ENCODE measurements at places on chromosomes 5 and 9.

DNA sequence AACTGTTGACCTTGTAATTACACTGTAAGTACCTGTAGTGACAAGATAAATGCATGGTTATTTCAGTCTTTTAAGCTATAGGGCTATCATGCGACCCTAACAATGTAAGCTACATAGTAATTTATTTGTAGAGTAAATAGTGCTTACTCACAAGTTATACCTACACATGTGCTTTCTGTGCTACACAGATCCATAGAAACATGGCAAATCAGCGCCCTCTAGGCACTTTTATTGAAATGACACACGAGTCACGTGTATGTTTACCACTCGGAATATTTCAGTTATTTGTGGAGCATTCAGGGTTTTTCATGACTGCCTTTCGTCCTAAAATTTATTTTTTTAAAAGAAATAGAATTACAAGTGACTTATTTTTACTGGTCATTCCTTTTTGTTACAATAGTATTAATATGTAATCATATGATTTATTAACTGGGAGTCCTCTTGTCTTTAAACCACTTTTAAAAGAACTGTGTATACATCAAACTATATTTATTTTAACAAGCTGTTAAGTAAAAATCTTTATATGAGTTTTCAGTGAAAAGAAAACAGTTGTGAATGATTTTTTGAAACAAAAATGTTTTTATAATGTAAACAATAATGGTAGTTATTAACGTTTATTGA, 1242.3 kb upstream of the WWC1 start:
- no peak for DNase-seq

DNA sequence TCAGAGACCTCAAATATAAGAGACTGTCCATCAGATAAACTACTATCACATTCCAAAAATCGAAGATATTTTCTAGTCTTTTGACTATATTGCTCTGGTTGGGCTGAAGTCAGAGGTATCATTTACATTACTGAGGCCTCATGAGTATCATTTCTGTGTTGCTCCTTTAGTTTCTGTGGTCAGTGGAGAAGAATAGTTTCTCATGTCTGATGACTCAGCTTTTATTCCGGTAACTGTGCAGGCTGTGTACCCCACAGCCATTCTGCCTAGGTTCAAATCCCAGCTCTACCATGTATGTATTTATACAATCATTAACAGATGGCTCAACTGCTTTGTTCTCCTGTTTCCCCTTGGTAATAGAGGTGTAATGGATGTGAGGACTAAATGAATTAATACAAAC, 179.3 kb downstream of the ALDH1A1 start:
- DNase-seq: no peak

DNA sequence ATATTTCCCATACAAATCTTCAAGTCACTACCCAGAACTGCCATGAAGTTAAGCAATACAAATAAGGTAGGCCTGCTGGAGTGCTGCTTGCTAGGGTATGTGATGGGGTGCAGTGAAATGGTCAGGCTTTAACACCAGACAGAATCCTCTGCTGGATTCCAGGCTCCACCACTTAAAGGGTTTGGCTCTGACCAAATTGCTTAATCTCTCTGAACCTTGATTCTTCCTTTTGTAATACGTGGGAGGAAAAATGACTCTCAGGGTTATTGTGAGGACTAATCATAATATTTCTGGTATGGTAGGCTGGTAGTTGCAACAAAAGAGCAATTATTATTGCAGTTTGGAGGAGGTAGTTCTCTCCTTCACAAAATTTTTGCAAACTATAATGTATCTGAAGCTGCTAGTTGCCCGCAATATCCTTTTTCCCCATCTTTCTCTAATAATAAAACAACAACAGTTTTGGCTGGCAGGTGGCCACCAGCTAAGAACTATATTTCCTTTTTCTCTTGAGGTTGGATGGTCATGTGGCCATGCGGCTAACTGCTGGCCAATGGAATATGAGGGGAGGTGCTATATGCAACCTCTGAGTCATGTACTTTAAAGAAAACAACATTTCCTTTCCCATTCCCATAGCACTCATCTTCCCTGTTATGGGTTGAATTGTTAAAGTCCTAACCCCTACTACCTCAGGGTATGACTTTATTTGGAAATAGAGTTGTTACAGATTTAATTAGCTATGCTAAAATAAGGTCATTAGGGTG, 44.1 kb downstream of the CCL28 start:
- DNase-seq: no peak

- DNase-seq: no peak
Measured at GRCh38 chr5:3835811-3836210, 240.2 kb downstream of the IRX1 start.

GRCh38 chr9:35385042-35385441, 104.9 kb upstream of the RUSC2 start:
- DNase-seq: no peak

DNA sequence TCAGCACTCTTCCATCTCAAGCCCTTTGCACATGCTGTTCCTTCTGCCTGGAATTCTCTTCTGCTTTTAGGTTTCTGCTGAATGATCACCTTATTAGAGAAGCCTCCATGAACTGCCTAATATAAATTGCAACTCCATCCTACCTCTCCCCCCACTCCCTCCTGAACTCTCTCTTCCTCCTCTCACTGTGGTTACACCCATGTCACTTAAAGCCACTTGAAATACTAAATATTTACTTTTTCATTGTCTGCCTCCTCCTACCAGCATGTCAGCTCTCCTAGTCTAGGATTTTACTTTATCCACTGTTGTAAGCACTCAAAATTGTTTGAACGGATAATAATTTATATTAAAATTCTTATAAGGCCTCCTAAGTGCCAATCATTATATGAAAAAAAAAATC, 43.8 kb downstream of the ACTL7B start:
- no peak for DNase-seq

GRCh38 chr9:131554087-131554842, 8.9 kb downstream of the PRRT1B start:
- no peak for DNase-seq

DNA sequence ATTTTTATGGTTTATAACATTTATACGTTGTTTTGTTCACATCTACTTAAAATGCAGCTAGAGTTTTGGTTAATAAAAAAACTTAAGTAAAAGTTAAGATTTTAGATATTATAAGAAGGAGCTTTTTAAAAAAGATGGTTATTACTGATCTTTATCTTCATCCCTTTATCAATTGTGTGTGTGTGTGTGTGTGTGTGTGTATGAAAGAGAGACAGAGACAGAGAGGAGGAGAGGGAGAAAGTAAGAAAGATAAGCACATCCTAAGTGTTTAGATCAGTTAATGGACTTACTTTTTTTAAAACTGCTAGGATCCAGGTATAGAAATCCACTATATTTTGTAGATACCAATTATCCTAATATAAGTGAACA, 45.8 kb upstream of the RICTOR start:
- no peak for DNase-seq

DNA sequence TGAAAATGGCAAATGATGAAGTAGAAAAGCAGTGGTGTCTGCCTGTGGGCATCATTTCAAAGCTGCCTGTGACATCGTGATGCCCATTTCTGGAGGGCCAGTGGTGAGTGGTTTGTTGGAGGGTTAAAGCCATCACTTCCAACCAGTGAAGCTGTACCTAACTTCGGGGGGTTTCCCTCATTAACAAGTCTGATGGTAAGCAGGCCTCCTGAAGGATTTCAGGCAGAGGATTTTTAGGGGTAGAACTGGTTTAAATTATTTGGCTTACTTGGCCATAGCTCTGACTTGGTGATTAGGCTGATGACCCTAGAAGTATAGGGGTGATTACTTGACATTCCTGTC, 10.7 kb downstream of the TNFAIP8 start:
- DNase-seq: no peak

DNA sequence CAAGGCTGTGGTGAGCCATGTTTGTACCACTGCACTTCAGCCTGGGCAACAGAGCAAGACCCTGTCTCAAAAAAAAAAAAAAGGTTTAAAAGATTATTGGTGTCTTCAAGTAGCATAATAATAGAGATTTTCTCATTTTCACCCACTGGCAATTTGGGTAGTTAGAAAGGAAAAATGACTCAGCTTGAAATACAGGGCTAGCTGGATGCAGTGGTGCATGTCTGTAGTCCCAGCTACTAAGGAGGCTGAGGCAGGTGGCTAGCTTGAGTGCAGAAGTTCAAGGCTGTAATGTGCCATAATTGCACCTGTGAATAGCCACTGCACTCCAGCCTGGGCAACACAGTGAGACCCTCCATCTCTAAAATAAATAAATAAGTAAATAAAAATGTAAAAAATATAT, 111.1 kb downstream of the ARRDC3 start:
- DNase-seq: no peak

DNA sequence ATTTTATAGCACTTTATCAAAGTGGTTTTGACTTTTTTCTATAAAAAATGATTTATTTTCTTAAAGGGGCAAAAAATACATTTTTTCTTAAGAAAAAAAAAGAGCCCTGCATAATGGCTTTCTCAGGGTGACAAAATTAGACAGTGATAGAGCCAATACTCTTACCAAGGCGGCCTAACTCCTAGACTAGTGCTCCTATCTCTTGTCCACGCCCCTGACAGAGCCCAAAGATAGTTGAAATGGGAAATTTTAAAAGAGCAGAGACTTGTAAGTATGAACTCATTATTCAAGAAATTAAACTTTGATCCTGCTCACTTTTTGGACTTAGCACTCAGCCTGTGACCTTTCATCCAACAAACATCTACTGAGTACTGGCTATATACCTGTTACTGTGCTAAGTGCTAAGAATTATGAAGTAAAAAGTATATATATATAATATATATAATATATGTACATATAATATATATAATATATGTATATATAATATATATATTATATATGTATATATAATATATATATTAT, 1.2 kb downstream of the INVS start:
- DNase-seq: no peak

DNA sequence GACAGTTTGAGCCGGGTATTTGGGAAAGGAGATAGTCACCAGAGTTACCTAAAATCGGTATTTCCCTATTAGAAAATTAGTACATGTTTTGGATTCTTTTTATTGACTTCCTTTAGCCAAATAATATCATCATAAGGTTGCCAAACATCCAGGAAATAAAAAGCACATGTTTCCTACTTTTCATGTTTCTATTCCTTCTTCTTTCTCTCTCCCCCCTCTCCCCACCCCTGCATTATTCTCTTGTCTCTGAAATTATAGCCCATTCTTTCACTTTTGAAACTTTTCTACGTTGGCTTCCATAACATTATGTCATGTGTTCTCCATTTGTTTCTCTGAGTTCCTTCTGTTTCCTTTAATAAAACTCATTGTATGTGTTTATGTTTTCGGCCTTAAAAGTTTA, 161.9 kb downstream of the ALDH1A1 start:
- no peak for DNase-seq

DNA sequence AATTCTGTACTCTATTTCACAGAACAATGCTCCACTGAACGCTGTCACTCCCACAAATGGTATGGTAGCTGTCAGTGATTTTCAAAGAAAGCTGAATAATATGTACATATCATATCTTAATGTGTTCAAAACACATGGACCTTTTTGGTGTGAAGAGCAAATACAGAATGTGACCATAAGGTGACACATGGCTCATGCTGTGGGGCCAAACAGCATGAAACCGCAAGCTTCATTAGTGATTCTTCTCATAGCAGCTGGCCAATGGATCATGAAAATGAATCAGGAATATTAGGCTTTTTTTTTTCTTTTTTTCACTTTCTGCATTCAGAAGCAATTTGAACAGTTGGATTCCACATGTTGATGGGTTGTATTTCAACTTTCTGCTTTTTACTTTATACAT, 54.9 kb upstream of the CDH9 start:
- DNase-seq: no peak

GRCh38 chr9:3664044-3664443, 138.2 kb upstream of the RFX3 start:
- no peak for DNase-seq

DNA sequence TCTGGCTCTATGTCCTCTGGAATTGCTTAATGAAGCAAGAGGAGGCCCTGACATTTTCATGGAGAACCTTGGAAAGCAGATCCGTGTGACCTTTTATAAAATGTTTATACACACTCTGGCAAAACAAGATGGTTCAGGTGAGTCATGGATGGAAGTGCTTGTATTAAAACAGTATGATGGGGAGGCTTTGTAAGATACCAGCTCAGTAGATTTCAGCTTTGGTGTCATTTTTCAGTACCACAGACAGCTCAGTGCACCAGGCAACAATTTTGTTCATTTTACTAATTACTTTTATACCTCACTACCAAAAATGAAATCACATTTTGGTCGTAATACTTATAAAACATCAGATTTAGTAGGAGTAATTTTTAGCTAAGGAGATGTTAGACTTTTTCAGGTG, 5.2 kb downstream of the KCNN2 start:
- DNase-seq: no peak

DNA sequence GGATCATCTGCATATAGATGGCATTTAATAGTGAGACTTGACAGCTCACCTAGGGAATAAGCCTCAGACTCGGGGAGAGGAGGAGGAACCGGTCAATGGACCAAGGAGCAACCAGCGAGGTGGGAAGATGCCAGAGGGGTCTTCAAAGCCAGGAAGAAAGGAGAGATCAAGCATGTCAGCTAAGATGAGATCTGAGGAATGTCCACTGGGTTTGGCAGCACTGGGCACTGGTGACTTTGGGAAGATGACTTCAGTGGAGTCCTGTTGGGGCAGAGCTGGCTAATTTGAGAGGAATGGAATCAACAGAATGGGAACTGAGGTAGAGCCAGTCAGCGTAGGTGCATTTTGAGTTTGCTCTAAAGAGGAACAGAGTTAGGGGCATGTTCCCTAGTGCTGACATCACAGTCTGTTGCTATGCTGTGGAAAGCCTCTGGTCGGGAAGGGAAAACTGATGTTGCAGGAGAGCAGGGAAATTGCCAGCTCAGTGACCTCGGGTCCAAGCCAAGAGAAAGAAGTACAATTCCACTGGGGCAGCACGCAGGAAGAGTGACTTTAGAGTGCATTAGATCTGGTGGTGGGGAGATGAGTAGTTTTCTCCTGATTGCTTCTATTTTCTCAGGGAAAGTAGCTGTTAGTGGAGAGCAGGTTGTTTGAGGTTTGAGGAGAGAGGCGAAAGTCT, 56.9 kb downstream of the ZNF618 start:
- DNase-seq: no peak

DNA sequence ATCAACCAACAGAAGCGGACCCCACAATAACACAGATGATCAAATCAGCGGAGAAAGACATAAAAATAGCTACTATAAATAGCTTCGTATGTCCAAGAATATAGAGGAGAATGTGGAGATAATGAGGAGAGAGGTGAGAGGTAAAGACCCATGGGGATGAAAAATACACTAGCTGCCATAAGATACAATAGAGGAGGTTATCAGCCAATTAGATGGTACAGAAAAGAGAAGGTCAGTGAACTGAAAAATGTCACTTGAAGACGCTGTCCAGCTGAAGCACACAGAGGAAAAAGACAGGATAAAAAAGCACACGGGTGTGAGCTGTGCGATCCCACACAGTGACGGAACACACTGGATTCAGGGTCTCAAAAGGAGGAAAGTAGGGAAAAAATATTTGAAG, 73.4 kb downstream of the OLFM1 start:
- DNase-seq: no peak

GRCh38 chr5:150616506-150616905, 24.0 kb upstream of the SYNPO start:
- DNase-seq: no peak

Measured in esophagus squamous epithelium (tissue), 5 donors.